NCI-H187 (cell line): ENCODE measurements at places on chromosomes 11 and 22.
A peak's percentile ranks its signal among the peaks of the same experiment; 100 is the strongest.

GRCh38 chr22:27116312-27117086 is 459.1 kb downstream of the MIAT start:
- DNase-seq = no peak

DNA sequence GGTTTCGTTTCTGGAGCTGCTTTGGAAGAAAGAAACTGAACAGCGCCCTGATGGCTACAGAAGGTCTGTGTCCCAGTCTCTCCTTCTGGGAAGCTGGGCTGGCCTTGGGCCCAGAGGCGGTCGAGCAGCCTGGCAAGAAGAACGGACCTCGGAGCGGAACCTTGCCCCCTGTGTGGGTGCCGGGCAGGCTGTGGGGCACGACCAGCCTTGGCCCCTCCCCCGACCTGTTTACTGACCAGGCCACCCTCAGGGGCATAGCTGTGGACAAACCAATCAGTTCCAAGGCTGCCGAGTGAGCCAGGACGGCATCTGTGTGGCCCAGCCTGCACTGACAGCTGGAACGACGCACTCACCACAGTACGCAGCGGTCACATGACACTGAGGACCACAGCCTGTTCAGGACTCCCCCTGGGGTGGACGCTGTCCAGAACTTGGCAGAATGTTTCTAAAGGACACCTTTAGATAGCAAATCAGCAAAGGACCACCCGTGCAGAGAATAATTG is 7.2 kb downstream of the PIM3 start:
- DNase-seq = no peak

DNA sequence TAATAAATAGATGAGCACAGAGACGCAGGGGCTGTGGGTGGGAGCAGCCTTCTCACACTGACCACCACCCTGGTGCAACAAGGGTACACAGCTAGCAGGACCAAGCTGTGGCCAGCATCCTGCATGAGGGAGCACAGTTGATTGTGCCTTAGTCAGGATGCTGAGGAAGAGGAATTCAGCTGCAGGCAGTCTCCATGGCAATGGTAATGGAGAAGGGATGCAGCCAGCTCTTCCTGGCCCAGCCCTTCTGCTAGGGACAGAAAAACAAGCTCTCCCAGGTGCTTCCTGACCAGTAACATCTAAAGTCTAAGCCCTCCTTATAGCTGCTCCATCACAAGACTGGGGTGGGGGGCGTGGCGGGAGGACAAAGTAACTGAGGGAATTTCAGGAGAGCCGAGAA is 363.5 kb downstream of the BUD13 start:
- DNase-seq = no peak

- no peak for DNase-seq
Observed at GRCh38 chr11:68403831-68404230, 56.7 kb upstream of the PPP6R3 start.

- no peak for DNase-seq
Observed at GRCh38 chr11:76391021-76391420, 9.9 kb downstream of the GVQW3 start.

GRCh38 chr11:102462610-102463009 is 10.0 kb upstream of the TMEM123 start:
- DNase-seq = no peak

DNA sequence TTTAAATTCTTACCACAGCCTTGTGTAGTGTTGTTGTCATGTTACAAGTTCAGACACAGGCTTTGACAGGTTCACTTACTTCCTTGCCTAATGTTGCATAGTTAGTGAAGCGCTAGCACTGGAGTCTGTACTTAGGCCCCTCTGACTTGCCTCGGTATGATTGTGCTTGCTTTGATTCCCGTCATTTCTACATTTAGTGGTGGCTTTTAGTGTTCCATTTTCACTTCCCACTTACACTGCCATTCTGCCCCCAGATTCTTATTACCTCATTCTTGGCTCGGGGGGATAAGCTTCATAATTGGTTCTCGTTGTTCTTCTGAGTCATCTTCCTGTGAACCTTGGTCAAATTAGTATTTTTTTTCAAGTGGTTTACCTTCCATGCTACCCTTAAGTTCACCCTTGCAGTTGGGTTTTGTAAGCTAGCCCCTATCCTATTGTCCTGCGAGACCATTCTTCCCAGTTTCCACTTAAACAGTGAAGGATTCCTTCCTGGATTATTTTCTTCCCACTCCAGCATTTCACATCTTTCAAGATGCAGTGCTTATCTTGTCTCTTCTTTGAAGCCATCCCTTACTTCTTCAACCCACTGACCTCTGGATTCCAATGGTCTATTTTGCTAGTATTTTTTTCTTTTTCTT is 68.7 kb downstream of the DDX10 start:
- DNase-seq = no peak

DNA sequence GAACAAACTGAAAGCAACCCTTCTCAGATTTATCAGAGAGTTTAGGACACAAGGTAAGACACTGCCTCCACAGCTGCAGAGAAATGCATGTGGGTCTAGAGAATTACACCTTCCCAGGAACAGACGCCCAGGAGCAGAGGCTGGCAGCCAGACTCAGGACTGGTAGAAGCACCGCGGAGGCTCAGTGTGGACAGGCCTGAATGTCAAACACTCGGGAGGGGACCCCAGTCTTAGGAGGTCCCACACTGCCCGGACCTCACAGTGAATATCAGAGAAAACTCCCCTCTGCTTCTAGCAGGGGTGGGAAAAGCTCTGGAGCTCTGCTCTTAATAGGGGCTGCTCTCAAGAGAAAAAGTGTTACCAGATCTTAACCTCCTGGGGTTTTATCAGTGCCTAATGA is 952.7 kb downstream of the BRD1 start:
- no peak for DNase-seq

GRCh38 chr22:20563466-20563906 is 56.1 kb downstream of the MED15 start:
- no peak for DNase-seq

GRCh38 chr11:112465433-112466024 is 204.9 kb upstream of the PLET1 start:
- no peak for DNase-seq

DNA sequence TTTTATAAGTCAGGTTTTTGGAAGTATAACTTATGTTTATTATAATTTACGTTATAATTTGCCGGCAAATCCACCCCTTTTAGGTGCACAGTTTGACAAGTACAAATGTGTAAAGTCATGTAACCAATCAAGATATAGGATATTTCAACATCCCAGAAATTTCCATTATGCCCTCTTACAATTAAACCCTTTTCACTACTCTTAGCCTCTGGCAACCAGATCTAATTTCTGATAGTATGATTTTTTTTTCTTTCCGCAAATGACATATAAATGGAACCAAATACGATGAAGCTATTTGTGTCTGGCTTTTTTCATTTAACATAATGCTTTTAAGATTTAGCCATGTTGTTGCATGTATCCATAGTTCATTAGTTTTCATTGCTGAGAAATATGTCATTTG is 69.5 kb upstream of the HTATIP2 start:
- DNase-seq = no peak

DNA sequence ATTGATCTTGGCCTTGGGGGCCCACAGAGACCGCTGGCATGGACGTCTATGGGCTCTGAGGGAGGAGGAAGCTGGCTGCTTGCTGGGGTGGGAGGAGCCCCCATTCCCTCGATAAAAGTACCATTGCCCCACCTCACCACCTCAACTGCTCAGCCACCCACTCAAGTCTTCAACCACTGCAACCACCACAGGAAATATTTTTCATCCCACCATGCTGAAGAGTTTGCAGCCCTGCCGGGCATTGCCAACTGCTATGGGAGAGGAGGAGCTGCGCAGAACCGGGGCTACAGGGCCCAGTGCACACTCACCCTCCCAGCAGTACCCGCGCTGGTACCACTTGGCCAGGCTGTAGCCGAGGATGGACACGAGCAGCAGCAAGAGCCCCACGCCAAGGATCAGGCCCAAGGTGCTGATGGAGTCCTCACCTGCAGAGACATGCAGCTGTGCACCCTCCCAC is 29.2 kb downstream of the IL10RA start:
- DNase-seq = no peak

GRCh38 chr11:105045676-105046296 is 651 bp upstream of the CARD16 start:
- DNase-seq = no peak

GRCh38 chr11:77213029-77213579 is 85.1 kb downstream of the MYO7A start:
- DNase-seq = no peak

GRCh38 chr22:45284705-45285262 is at the start of gene UPK3A:
Gene UPK3A (plus strand): TSS chr22:45284949. CDS start chr22:45285014, 65 bp downstream.
- peak; percentile 26 for DNase-seq

DNA sequence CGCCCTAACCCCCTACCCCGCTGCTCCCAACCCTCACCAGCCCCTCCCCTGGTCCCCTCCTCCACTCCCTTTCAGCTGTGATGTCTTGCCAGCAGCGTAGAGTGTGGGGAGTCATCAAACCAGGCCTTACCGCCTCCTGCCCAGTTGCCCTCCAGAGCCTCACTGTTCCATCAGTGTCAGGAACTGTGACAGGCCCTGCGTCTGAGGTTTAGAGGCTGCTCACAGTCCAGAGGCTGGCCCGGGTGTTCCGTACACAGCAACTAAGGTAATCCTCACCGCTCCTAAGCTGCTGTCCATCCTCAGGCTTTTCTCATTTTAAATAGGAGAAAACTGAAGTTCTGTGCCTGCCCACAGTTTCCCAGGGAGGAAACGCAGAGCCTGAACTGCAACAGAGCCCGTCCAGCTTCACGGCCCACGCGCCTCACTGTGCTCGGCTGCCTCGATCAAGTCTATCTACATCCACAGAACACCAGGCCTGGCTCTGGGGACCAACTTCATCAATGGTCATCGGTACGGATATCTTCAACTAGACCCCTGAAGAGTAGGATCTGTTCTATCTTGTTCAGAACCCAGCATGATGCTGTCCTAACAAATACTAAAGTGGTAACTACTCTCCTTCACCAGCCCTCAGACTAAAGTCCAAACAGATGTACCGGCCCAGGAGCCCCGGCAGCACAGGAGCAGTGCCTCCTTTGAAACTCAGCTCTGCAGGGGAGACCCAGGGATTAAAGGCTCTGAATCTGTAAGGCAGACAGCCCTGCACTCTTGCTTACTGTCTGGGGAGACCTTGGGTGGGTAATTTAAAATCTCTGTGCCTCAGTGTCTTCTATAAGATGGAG is 10.3 kb downstream of the VPS37C start:
- no peak for DNase-seq

GRCh38 chr11:9853929-9854552 is 190.2 kb downstream of the SWAP70 start:
- no peak for DNase-seq

- DNase-seq = no peak
Observed at GRCh38 chr11:127576210-127576609, 575.6 kb upstream of the KIRREL3 start.

GRCh38 chr22:36470162-36470993 is 11.1 kb downstream of the TXN2 start:
- peak; percentile 24 for DNase-seq

DNA sequence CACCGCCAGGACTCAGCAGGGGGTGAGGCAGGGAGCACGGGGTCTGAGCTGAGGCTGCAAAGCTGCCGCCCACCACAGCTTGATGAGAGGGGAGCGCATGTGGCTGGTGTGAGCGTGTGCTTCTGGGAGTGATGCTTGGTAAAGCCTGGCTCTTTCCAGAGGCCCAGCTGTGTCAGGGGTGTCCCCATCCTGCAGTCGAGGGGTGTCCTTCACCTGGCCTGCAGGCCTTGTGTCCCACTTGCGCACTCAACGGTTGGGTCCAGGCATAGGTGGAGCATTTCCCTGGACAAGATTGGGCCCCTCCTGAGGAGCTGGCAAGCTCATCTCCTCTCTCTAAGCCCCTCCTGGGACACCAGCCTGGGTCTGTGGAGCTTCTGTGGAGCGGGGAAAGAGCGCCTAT is 273.9 kb downstream of the TBC1D22A start:
- no peak for DNase-seq

DNA sequence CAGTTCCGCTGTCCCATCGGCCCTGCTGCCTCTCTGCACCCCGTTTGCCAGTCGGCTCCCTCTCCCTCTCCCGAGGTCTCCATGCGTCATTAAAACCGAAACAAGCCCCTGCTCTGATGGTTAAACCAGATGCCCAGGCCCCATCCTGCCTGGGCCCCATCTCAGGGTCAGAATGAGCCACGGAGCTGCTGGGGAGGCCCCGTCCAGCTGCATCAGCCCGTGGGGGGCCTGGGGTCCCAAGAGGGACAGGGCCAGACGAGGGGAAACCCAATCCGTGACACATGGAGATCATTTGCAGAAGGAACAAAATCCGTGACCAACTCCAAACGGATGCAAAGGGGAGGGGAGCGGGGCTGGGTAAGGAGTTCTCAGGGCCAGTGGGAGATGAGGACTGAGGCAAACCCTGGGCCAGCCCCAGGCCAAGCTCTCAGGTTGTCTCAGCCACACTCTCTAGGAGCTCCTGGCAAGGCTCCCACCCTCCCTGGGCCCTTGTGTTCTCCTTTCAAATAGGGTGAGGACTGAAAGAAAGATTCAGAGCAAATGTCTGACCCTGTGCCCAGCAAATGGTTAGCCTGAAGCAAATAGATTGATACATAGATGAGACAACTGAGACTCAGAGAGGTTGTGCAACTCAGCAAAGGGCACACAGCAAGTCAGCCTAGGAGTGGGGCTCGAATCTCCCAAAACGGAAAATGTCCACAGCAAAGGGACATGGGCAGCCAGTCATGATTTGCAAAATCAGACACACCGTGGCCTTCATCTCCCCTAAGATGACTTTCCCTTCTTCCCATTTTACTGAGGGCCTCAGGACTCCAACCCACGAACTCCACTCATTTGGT is 162.1 kb downstream of the MN1 start:
- no peak for DNase-seq

GRCh38 chr11:101862391-101863233 is 52.2 kb upstream of the CEP126 start:
- no peak for DNase-seq

DNA sequence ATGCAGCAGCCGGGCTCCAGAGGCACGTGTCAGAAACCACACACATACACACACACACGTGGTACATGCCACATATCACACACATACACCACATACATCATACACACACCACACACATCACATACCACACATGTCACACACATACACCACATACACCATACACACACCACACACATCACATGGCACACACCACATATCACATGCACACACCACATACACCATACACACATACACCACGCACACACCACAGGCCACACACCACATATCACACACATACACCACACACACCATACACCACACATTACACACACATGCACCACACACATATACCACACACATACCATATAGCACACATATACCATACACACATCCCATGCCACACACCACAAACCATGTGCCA is 97.5 kb upstream of the PRR5 start:
- DNase-seq = no peak
